Activated CD4-positive, alpha-beta T cell treated with anti-CD3 and anti-CD28 coated beads, Interleukin-2, amount 50 U/mL, for 48 hours (primary cell): ENCODE measurements at places on chromosomes 1 and 21.

- no peak for DNase-seq
These were observed 9.6 kb upstream of the RGS1 start for GRCh38 chr1:192565946-192566345.

DNA sequence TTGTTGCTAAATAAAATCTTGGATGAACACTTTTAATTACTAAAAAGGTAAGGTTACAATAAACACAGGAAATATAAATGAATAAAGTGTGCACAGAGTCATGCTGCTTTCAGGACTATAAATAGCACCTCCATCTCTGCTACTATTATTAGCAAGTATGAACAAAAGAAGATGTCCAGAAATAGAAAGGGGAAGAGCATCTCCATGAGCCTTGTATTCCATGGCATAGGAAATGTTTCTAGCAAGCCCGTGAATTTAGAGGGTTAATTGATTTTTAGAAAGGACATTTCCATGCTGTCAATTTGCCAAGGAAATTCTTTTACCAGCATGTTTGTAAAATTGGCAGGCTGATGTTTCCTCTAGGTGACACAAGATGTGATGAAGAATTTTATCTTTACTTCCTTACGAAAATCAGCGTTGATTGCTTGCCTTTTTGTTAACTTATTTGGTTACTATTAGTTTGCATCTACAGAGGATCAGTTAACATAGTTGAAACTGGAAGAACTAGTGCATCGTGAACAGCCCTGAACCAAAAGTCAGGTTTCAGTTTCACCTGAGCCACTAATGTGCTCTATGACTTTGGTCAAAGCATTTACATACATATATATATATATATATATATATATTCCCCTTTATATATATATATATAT, 45.3 kb downstream of the NR5A2 start:
- no peak for DNase-seq

DNA sequence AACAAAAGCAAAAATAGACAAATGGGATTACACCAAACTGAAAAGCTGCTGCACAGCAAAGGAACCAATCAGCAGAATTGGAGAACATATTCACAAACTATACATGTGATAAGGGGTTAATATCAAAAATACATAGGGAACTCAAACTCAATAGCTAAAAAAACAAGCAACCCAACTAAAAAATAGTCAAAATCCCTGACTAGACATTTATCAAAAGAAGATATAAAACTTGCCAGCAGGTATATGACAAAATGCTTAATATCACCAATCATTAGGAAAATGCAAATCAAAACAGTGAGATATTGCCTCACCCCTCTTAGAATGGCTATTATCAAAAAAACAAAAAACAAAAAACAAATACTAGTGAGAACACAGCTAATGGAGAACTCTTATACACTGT, 140.3 kb downstream of the LRRIQ3 start:
- no peak for DNase-seq

- no peak for DNase-seq
These were observed 89.9 kb upstream of the TMPRSS2 start for GRCh38 chr21:41597811-41598231.

GRCh38 chr21:16330908-16331268, 601.1 kb downstream of the USP25 start:
- no peak for DNase-seq

DNA sequence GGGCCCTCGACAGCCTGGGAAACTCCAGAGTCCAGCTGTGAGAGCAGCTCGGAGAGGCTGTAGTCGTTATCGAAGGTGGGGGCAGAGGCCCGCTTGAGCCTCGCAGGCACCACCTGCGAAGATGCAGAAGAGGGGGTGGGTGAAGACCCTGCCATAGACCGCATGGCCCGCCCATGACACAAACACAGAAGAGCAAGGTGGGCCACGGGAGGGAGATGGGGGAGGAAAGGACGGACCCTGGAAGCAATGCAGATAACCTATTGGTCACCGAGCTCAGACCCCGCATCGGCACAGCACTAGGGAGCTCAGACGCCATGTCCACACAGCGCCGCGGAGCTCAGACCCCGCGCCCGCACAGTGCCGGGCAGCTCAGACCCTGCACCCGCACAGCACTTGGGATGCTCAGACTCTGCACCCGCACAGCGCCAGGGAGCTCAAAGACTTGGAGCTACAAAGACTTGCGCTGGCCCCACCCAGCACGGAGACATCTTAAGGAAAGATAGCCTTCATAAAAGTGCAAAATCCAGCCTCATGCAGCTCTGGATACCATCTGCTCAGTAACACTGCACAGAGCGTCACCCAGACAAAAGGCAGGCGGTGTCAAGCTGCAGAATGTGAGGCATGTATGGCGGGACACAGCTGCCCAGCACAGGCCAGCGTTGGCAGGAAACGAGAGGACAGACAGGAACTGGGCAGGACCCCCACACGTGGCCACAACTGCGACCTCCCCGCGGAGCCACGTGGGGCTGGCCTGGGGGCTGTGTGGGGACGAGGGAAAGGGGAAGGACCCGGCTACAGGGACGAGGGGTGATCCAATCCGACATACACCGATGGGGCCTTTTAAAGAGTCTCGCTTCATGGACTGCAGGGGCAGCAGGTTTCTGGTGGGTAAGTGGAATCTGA, 22.6 kb downstream of the RIPK4 start:
- DNase-seq: no peak

GRCh38 chr1:10059342-10059718, 26.6 kb downstream of the UBE4B start:
- DNase-seq: no peak

- no peak for DNase-seq
These were observed 20.6 kb downstream of the PROX1 start for GRCh38 chr1:214008347-214008746.

- no peak for DNase-seq
These were observed 53.9 kb downstream of the MORN1 start for GRCh38 chr1:2337501-2337900.

DNA sequence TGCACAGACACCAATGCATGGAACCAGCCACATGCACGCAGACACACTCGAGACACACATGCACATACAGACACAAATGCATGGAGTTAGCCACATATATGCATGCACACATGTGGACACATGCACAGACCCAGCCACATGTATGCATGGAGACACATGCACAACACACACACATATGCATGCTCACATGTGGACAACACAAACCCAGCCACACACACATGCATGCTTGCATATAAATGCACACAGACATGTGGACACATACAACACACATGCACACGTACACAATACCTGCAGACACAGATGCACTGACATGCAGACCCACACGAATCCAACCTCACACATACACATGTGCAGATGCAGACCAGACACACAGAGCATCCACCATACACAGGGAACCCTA, 31.1 kb downstream of the WNT9A start:
- DNase-seq: no peak

GRCh38 chr1:117077267-117077666, 17.1 kb downstream of the TTF2 start:
- peak; percentile 53 for DNase-seq

GRCh38 chr1:37473431-37474045, 842 bp upstream of the ZC3H12A start:
- DNase-seq: peak; percentile 56

DNA sequence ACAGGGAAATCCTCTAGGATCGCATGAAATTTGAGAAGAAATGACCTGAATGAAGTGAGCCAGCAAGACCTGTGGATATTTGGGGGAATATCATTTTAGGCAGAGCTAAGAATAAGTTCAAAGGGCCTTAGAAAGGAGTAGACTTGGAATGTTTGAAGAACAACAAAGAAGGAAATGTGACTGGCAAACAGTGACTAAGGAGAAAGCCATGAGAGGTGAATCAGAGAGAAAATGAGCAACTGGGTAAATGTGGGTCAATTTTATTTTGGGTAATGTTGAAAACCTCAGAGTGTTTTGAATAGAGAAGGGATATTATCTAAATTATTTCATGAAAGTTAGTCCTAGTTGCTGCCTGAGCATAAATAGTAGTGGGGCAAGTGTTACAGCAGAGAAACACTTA, 672.8 kb downstream of the LMO4 start:
- DNase-seq: no peak

DNA sequence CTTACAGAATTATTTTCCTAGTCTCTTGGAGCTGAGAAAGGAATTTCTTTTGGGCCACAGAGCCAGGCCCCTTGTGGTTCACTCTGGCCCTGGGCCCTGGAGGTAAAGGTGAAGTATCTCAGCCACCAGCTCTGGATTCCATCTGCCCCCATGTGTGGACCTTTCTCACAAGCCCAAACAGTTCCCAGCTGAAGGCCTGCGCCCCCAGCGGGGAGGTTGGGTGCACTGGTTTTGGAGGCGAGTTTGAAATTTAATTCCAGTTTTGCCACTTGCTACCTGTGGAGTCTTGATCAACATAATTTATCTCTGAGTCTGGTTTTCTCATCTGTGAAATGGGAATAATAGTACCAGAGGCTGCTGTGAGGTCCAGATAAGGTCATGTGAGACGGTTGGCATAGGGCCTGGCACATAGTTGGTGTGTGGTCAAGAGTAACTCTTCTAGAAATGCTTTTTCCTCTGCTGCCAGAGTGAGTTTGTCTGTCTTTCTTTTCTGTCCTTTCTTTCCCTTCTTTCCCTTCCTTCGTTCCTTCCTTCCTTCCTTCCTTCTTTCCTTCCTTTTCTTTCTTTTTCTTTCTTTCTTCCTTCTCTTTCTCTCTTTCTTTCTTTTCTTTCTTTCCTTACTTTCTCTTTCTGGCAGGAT, 6.1 kb downstream of the AGTRAP start:
- no peak for DNase-seq

DNA sequence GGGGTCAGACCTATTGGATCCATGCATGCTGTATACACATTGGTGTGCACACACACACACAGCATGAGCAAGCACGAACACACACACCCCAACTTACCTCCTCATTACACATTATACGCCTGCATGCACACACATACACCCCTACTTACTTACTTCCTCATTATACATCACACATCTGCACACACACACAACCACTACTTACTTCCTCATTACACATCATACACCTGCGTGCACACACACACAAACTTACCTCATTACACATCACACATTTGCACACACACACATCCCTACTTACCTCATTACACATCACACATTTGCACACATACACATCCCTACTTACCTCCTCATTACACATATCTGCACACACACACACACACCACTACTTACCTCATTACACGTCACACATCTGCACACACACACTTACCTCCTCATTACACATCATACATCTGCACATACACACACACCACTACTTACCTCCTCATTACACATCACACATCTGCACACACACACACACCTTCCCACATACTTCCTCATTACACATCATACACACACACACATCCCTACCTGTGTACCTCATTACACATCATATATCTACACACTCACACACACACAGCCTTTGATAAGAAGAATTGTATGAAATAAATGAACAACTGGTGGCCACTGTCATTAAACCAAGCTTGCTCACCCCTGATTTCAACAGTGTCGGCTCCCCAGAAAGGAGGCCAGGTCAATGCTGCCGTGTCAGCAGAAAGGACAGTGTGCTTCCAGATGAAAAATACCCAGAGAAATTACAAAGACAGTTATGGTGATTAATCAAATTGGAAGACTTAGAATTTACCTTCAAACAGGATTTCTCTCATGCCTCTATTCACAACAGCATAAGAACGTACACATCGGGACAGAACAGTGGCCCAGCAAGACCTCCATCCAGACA, 117.8 kb downstream of the SETD4 start:
- no peak for DNase-seq

DNA sequence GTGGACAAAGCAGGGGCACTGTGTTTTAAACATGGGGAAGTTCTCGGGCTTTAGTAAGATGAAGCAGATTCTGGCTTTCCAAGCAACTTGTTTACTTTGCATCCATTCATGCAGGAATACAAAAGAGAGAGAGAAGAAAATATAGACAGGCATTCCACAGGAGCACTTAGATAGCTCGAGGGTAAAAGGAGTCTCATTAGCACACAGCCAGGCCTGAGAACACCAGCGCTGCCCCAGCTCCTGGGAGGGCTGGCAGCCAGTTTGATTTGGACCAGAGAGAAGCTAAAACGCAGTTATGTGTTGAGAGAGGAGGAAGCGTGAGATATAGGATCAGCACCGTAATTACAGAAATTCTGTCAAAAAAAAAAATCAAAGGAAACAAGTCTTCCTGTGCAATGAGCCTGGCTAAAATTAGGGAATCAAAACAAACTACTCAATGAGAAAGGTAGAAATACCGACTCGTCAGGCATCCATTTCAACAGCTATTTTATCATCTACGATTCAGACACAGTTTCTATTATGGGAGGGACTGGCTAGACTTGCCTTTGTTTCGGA, 68.2 kb downstream of the CLSTN1 start:
- DNase-seq: no peak

GRCh38 chr1:150778409-150778808, 12.8 kb upstream of the CTSS start:
- DNase-seq: no peak

GRCh38 chr1:55484173-55484572, 269.0 kb upstream of the USP24 start:
- no peak for DNase-seq

DNA sequence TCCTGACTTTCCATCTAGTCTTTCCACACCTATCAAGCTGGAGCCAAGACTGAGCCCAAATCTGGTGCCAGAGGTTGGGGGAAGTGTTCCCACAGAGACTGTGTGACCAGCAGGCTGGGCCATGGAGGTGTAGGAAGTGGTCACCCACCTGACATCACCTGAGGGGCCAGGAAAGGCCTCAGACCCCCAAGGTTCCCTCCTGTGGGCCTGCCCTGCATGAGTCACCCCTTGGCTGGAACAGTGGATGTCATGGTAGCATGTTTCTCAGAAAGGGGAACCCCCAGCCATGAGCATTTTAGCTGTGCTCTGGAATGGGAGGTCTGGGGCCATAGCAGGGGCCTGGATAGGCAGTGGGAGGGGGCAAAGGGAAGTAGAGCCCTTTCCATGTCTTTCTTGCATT, 5.7 kb upstream of the TNFRSF8 start:
- peak; percentile 70 for DNase-seq

DNA sequence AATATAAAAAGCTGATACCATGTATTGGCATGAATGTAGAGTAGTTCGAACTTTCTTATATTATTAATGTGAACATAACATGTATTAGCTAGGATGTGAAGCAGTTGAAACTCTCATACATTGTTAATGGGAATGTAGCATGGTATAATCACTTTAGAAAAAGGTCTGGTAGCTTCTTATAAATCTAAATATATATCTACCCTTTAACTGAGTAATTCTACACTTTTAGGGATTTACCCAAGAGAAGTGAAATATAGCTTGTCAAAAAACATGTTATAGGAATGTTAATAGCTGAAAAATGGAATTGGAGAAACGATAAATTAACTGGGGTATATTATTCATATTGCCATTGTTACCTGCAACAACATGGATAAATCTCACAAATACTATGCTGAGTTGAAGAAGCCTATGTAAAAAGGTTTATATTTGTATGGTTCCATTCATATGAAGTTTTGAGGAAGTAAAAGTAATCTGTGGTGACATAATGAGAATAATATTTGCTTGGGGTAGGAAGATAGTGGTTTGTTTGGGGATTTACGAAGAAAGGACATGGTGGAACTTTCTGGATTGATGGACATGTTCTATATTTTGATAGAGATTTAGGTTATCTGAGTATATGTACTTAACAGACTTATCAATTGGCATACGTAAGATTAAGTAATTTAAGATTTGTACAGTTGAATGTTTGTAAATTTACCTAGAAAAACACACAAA, 76.6 kb downstream of the MAST2 start:
- no peak for DNase-seq

GRCh38 chr1:228989992-228990827, 254.9 kb downstream of the RHOU start:
- DNase-seq: no peak
